ENCODE measurements at places on chromosomes 6 and 20. TPM values are rescaled to one million over a fixed set of nuclear protein-coding genes. Genes with fewer than 3 reads are reported as not detected.

DNA sequence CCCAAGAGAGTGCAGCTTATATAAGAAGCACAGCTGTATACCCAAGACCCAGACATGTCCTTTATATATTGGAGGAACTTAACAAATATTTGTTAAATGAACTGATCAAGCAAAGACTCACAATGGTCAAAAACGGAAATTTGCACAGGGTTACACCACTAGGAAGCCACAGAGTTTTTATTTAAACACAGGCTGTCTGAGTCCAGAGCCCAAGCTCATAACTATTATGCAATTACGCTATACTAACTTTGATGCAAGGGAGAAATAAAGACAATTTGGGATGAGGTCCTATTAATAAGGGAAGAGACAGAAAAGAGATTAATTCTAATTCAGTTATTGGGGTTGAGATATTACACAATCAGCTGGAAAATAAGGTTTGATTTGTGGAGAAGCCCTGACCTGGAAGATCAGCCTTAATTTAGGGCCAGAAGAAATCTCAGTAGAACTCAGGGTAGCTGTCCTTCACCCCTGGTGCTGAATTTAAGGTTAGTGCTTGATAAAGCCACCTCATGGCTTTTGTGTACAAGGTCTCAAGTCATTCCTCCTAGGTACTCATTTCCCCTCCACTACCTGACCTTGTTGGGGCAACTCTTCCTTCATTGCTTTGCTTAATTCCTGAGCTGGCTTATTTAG is 10.5 kb upstream of the ZNF334 start:
- no peaks in the 10 kb centered on the region for H3K36me3 ChIP-seq
- peaks cover 4% of the 10 kb centered on the region for H3K27me3 ChIP-seq
- H3K4me1 ChIP-seq = no peaks in the 10 kb centered on the region
- H3K27ac ChIP-seq = no peak overlapping the region

DNA sequence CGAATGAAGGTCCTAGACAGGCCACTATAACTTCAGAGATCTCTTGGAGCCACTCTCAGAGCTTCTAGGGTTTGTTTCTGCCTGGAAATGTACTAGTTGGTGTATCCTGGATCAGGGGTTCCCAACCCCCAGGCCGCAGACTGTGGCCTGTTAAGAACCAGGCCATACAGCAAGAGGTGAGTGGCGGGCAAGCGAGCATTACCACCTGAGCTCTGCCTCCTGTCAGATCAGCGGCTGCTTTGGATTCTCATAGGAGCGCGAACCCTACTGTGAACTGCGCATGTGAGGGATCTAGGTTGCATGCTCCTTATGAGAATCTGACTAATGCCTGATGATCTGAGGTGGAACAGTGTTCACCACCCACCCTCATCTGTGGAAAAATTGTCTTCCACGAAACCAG is 2.4 kb downstream of the BRPF3 start:
- H3K4me1 ChIP-seq = peaks cover 8% of the 10 kb centered on the region
- no peak overlapping the region for H3K4me3 ChIP-seq
- no peaks in the 10 kb centered on the region for H3K27me3 ChIP-seq
- H3K27ac ChIP-seq = no peak overlapping the region
- peaks cover 36% of the 10 kb centered on the region for H3K36me3 ChIP-seq

DNA sequence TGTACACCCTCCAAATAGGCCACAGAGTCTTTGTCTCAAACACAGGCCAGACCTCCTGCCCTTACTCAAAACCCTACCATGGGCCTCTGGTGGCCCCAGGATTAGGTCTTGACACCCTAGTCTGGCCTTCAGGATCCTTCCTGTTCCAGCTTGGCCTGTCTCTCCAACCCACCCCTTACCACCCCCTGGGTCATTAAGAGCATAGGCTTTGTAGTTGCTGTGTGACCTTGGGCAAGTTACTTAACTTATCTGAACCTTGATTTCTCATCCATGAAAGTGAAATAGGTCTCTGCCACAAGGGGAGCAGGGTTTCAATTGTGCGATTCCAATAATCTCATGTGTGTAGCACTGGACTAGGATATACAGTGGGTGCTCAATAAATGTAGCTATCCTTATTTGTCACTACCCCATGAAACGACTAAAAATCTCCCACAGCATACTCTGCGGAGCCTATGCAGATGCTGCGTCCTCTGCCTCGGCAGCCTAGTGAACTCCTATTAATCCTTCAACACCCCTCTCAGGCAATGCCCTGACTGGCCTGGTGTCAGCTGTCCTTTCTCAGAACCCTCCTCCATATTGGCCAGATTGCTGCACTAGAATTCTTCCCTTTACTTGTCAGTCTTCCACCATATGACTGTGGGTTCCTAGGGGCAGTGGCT is 39.7 kb upstream of the NOL4L start:
- H3K27ac ChIP-seq = no peak overlapping the region
- no peak for DNase-seq
- H3K27me3 ChIP-seq = no peaks in the 10 kb centered on the region

The CD93 gene
- 21.4 TPM for total RNA-seq

The TEAD3 gene
- 11.5 TPM for total RNA-seq

The FIG4 gene
- total RNA-seq = 8.9 TPM
